NCI-H1105 treated with DMSO at 0.1 percent for 48 hours (cell line): ENCODE measurements at places on chromosomes 5 and 9.
A peak's percentile ranks its signal among the peaks of the same experiment; 100 is the strongest.

DNA sequence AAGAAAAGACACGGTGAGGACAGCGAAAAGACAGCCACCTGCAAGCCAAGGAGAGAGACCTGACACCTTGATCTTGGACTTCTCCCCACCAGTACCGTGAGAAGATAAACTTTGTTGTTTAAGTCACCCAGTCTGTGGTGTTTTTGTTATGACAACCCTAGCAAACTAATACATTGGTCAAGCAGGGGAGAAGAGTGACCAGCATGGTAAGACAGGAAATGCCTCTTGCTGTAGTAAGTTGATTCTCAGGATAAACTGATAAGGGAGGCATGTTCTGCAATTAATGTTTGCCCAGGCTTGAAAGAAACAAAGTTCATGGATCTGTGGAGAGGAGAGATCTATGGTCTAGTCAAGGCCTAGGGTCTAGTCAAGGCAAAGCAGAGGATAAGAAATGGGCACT is 801.2 kb downstream of the MAT2B start:
- DNase-seq, result no peak

- DNase-seq, result no peak
Observed at GRCh38 chr5:41009232-41009631, 61.9 kb downstream of the MROH2B start.

DNA sequence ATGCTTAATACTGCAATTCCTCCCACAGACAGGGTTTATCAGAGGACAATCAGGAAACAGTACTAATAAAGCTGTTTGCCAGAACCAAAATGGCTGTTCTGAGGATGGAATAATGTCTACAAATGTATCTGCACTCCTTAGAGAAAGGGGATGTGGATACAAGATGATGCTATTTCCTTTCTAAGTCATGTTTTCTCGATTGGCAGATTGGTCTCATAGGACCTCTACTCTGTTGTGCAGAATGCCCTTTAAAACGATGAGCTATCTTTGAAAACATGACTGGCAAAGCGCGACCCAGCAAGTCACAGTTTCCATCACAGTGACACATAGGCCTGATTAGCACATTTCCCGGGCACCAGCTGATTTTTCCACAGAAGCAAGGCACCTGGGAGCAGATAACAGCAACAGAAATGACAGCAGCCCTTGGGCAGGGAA is 54.0 kb downstream of the AOPEP start:
- no peak for DNase-seq

DNA sequence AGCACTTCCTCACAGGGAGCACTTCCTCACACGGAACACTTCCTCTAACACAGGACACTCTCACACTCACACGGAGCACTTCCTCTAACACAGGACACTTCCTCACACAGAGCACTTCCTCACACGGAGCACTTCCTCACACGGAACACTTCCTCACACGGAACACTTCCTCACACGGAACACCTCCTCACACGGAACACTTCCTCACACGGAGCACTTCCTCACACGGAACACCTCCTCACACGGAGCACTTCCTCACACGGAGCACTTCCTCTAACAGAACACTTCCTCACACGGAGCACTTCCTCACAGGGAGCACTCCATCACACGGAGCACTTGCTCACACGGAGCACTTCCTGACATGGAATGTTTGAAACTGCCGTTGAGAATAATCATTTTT is 13.4 kb downstream of the POMT1 start:
- DNase-seq, result no peak

GRCh38 chr9:136409557-136410455 is 608 bp downstream of the ENTR1 start:
- DNase-seq, result no peak

DNA sequence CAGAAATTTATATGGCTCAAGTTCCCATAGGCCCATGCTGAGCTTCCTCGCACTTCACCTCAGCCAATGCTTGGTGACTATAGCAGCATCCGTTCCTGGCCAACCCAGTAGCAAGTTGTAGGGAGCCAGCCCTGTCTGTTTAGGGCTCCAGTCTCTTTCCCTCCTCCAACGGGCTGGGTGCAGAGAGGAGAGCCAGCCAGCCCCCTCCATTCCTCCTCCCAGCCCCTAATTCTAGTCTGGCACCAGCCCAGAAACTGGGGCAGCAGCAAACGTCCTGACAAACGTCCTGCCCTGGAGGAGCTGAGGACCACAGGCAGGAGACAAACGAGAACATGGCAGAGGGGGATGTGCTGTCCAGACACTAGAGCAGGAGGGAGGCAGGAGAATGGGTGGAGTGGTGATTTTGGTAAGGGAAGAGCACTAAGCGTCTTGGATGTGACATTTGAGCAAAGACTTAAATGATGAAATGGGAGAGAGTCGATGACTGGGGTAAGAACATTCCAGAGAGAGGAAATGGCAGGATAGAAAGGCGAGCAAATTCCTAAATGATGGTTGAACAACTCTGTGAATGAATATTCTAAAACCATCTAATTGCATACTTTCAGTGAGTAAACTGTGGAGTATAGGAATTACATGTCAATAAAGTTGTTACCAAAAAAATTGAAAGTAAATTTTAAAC is 222.5 kb upstream of the DAPK1 start:
- no peak for DNase-seq

DNA sequence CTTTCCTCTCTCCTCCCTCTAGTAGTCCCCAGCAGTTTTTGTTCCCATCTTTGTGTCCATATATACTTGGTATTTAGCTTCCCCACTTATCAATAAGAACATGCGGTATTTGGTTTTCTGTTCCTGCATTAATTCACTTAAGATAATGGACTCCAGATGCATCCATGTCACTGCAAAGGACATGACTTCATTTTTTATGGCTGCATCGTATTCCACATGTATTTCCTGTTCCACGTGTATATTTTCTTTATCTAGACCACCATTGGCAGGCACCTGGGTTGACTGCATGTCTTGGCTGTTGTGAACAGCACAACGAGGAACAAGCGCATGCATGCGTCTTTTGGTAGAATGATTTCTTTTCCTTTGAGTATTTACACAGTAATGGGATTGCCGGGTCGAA is 6.2 kb downstream of the ZNF79 start:
- DNase-seq, result no peak

DNA sequence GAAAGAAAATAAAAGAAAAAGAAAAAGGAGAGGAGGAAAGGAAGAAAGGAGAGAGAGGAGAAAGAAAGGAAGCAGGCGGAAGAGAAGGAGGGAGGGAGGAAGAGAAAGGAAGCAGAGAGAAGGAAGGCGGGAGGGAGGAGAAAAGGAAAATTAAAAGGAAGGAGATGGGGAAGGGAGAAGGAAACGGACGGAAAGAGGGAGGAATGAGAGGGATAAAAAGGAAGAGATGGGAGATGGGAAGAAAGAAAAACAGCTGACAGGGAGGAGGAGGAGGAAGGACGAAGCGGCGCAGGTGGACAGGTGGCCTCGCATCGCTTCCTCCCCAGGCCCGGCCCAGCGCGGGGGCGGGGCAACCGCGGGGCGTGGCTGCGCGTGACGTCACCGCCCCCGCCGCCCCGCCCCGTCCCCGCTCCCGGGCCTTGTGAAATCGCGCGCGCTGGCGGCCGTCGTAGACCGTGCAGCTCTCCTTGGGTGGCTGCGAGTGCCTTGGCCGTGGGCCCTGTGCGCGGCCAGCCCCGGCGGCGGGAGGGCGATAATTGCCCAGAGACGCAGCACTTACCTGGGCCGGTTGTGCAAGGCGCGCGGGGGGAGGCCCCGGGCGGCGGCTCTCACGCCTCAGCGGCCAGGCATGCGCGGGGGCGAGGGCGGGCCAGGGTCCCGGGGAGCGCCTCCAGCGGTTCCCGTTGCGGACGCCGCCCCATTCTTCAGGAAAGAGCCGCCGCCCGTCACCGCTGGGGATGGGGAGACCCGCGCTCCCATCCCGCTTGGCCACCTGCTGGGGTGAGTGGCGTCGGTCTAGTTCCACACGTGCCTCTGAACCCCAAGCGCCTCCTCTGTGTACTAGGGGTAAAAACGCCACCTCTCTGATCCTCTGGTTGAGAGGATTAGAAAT is 49.6 kb upstream of the FOXE1 start:
- peak; percentile 76 for DNase-seq

DNA sequence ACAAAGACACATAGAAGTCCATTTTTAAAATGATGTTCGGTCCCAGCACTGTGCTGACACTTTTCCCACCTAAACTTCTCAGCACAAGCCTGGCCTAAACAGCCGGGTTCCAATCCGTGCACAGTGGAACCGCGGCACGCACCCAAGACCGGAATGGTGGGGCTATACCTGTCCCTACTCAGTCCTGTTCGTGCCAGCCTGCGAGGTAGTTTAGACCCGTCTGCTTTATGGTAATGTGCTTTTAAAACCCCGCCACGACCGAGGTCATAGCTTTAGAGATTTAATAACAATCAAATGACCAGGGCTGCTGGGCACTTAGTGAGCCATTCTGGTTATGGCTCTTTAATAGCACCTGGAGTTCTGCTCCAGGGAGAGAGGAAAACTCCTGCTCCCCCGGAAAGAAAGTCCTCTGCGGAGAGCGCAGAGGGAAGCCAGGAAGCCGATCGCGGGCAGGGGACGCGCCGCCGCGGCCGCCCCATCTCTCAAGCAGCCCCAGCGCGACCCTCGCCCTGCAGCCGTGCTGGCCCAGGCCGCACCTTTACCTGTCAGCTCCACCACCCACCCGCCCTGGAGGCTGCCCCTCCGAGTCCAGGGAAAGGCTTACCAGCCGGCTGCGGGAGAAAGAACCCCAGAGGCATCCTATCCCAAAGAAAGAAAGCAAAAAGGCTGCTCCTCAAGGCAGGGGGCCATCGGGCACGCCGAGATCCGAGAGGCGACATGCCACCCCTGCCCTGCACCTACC is 511 bp downstream of the ARL15 start:
- peak; percentile 43 for DNase-seq

DNA sequence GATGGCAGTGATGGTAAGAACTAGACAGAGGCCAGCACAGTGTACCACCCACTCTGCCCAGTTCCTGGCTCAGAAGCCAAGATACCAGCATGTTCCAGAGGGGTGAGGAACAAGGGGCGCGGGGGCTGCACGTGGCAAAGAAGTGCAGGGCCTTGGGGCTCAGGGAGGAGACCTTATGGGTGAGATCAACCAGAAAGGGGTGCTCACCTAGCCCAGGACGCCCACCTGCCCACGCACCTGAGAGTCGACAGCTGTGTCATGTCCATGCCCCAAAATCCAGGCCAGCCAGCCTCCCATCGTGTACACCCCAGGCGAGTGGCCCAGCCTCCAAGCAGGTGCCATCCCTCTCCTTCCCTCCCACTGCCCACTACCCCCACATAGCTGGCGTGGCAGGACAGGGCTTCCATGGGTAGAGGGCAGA is 34.9 kb downstream of the BICD2 start:
- no peak for DNase-seq

DNA sequence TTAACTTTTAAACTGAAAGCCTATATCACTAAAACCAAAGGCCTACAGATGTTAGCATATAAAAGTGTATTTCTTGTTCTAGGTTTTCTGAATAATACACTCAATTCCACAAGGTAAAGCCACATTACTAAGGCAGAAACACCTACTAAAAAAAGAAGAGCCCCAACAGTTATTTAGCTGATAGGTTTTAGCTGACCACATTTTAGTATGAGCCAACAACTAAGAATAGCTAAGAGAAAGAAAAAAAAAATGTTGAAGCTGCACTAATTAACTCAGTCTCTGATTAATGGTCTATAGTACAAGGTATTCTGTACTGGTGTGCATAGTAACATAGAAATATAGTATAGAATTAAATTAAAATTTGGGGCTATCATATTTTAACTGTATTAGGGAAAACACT is 23.5 kb downstream of the ZFR start:
- DNase-seq, result no peak

- no peak for DNase-seq
Observed at GRCh38 chr5:112390327-112390726, 28.8 kb downstream of the EPB41L4A start.
